Fibroblast of skin of back (primary cell): ENCODE measurements at places on chromosomes 2 and 18.

DNA sequence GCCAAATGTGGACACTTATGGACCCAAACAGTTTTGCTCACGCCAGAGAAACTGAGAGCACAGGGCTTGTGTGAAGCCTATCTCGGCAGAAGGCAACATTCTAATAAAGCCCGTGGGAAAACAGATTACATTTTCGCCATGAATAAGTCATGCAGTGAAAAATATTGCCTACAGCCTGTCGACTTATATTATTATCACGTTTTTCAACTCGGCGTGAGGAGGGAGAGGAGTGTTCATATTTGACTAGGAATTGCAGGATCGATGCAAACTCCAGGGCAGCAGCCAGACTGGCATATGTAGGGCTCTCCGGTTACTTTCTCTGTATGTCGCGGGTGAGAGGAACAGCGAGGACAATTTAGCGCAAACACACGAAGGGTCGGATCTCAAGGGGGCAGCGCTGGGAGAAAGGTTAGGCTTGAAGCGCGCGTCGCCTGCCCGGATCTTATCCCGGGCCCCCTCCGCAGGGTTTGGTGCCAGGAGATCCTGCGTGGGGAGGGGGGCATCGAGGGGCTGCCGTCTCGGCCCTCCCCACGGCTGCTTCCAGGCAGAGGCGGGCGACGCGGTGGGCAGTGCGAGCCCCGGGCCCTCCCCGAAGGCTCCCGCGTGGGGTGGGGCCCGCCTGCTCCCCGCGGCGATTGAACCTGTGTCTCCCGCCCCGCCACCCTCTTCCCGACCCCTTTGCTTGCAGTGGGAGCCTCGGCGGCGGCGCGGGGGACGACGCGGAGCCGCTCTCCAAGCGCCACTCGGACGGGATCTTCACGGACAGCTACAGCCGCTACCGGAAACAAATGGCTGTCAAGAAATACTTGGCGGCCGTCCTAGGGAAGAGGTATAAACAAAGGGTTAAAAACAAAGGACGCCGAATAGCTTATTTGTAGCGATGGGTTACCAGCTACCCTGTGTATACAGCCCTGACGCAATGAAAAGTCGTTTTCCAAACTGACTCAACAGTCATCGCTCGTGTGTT lies 4.4 kb downstream of the ADCYAP1 start:
- DNase-seq, result no peak

- no peak for DNase-seq
These were observed 950.7 kb upstream of the FAM98A start for GRCh38 chr2:34549710-34550345.

GRCh38 chr2:104790100-104790811 lies 63.7 kb upstream of the POU3F3 start:
- peak; percentile 46 for DNase-seq

DNA sequence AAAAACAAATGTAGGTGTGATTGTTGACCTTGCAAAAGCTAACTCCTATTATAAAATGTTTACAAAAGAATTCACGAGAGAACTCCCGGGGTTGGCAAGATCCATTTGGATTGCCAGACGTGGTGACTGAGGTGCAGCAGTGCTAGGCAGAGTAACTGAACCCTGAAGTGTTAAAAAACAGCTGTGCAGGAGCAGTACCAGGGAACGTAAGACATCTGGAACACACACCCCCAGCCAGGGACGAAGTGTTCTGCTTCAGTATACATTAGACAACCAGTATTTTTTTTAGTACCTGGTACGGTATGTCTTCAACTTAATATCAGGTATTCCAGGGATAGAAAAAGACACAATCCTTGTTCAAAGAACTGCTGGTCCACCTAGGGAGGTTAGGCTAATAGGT lies 272.1 kb upstream of the EPAS1 start:
- no peak for DNase-seq

- DNase-seq, result no peak
These were observed 99.2 kb upstream of the ITGA4 start for GRCh38 chr2:181357979-181358378.
